ENCODE measurements at places on chromosomes 4 and X.

DNA sequence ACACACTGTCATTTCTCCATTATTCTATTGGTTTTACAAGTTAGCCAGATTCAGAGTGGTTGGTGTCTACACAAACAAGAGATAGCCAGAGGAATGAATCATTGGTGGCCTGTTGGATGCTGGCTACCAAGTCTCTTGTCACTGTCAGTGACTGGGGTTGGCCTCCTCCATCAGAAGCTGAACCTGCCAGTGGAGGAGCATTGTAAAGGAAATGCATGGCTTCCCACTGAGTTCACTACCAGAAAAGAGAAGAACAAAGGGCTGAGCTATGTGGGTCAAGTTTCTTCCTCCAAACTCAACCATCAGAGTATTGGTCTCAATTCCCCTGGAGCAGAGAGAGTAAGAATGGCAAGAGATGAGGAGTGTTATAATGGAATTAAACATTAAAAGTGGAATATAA is 26.5 kb upstream of the ANKRD50 start:
- no peak for DNase-seq

GRCh38 chr4:185679523-185679922 is 132.5 kb downstream of the SORBS2 start:
- no peak for DNase-seq

- DNase-seq, result no peak
These were observed 293.8 kb upstream of the CTSO start for GRCh38 chr4:156247470-156247869.

DNA sequence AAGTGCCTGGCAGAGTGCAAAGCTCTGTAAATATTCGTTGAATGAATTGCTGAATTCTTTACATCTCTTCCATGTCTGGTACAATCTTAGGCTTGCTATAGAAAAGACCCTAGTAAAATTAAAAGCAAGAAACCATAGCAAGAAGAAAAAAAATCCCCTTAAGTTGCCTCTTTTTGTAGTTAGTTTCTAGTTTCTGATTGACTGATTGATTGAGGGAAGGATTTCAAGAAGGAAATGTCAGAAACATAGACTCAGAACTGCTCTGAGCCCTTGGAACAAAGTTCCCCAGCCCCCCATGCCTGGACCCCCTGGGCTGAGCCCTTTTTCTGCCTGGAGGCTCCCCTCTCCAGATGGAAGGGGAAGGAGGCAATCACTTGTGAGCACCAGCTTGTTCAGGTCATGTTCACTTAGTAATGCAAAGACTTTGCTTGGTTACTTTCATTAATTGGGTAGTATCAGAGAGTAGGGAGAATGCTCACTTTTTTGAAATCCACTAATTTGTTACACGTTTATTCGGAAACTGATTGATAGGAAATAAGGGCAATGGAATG is 35.6 kb downstream of the DAPP1 start:
- DNase-seq, result no peak

DNA sequence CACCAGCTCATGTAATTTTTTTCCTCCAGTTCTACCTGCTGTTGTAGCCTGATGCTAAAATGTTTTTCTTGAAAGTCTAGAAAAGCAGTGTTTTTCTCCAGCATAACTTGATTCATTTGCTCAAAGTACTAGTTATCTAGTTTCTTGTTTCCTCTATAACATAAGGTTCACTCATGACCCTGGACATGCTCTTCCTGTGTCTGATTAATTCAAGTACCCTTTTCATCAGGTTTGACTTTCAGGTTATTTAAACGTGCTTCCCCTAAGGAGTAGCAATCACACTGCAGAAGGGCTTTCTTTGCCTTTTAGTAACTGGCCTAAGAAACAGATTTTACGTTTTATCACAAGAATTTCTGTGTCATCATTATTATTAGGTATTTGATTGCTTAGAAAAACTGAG is 66.8 kb upstream of the EGFL6 start:
- no peak for DNase-seq

DNA sequence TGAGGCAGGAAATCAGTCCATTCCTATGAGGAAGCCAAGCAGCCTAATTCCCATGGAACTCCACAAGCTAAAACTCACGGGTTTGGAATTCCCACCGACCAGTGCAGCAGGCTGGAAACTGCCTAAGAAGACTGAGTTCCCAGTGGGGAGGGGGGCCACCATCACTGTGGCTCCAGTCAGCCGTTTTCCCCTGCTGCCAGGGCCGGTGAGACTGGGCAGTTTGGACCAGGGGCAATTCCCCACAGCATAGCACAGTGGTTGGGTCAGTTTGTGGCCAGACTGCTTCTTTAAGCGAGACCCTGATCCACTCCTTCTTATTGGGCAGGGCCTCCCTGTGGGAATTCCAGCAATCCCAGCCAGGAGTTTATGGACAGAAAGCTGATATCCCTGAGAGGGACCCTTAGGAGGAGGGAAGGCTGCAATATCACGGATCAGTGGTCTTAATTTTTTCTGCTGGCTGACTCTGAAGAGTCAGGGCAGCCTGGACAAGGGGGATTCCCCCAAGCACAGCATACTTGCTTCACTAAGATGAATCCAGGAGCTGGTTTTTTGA is 20.7 kb downstream of the PAGE5 start:
- DNase-seq, result no peak

GRCh38 chr4:126658411-126658810 is 974.3 kb upstream of the INTU start:
- DNase-seq, result no peak

DNA sequence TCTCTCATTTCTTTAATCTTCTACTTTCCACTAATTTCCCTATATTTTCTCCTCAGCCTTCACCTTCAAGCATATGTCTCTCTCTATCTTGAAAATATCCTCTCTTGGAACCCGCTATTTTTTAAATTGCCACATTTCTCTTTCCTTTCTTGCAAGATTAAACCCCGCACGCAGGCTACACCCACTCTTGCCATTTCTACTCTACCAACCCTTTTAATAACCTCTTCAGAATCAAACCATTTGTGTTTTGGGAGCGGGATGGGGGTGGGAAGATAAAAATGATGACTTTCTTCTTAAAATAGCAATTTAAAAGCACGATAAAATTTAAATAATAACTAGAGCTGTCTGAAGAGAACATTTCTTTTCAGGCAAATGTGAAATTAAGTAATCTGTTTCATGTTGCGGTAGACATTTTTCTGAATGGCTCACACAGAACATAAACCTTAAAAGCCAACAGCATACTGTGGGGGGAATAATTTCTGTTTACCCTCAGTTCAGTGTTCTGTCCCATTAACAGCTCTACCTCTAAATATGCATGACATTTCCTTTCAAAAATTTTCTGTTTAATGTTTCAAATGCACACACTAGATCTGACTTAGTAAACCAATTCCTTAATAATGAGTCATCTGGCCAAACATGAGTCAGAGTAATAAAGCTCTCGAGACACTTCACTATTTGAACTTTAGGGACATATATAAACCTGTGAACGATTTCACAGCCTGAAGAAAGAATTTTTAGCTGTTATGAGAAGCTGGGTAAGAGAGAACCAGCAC is 20.5 kb downstream of the ARSJ start:
- no peak for DNase-seq

DNA sequence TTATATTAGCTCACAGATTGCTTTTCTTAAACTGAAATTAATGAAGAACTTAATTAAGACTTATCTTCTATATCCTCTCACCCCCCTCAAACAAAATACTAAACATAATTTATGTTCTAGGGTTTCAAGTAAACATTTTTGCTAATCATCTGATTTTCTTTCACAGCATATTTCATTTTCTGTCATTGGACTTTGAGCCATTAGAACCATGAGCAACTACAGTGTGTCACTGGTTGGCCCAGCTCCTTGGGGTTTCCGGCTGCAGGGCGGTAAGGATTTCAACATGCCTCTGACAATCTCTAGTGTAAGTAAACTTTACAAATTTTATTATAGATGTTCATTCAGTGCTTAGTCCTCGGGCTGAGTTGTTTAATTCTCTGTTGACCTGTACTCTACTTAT is 3.3 kb downstream of the PDLIM5 start:
- DNase-seq, result no peak

- DNase-seq, result no peak
These were observed 514.1 kb upstream of the INTU start for GRCh38 chr4:127118681-127119080.

DNA sequence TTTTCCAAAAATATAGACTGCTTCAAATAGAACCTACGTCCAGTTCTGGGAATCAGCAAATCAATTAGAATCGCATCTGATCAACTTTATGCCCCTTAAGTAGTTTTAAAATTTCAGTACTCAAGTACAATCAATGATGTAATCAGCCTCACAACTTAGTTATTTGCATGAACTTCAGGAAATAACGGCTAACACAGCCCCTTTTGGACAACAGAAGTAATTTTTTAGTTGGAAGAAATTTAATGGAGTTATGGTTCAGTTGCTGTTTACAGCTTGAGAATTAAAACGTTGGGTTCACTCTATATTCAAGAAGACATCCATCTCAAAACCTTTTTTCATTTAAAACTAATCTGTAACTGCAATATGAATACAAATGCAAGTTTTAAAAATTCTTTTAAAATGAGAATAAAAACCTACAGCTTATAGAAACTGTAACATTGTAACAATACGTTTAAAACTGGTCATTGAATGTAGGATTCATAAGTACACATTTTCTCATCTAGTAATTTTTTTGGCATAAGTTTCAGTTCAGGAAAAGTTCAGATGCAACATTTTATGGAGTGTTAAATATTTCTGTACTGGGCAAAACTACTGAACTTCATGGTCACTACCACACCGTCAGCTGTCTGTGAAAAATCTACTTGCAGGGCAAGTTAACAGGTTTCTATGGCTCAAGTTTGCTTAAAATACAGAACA is 956 bp downstream of the TAPT1 start:
- DNase-seq, result no peak

- no peak for DNase-seq
These were observed 155.5 kb downstream of the RAB28 start for GRCh38 chr4:13328591-13328990.

GRCh38 chr4:183637461-183637860 is 21.5 kb downstream of the RWDD4 start:
- DNase-seq, result no peak

GRCh38 chr4:145507636-145508035 is 26.0 kb downstream of the SMAD1 start:
- no peak for DNase-seq

GRCh38 chr4:110202024-110202423 is 3.6 kb upstream of the ELOVL6 start:
- DNase-seq, result no peak

DNA sequence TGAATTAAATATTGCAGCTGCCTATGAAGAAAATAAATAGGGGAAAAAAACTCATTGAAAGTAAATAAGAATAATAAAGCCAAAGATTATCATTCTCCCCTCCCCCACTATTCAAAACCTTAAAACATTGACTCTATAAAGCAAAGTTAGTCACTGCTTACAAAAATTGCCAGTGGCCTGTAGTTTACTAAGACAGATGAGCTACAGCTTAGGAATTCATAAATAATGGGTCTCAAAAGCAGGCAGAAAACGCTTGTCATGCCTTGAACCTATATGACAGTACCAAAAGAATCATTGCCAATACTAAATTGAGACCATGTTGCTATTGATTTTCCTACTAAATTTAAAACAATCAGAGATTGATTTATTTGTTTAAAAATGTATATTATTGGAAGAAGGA is 78.9 kb downstream of the SLC10A7 start:
- DNase-seq, result no peak

- no peak for DNase-seq
These were observed 45.1 kb upstream of the HPF1 start for GRCh38 chr4:169802873-169803272.

GRCh38 chr4:102321260-102321995 is 23.9 kb downstream of the SLC39A8 start:
- DNase-seq, result no peak

- no peak for DNase-seq
These were observed 26.3 kb upstream of the ZMAT1 start for GRCh38 chrX:101958139-101958538.

GRCh38 chr4:159370286-159370685 is 267.4 kb downstream of the RAPGEF2 start:
- no peak for DNase-seq

DNA sequence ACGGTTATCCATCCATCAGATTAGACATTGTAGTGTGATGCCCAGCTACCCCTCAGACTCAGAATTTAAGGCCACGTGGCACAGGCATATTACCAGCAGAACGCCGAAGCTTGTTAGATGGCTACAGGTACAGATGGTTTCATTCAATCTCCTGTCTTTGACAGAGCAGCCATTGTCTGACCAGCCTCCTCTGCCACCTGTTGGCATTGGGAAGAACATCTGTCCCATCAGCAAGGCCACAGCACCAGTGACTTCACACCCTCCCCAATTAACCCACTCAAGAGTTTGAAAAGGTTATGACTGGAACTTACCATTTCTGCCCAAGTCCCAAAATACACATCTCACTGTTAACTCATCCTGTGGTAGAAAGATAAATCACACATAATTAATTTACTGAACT is 22.0 kb upstream of the PHKA2 start:
- DNase-seq, result no peak

- no peak for DNase-seq
These were observed 96.6 kb upstream of the OTUD4 start for GRCh38 chr4:145277011-145277410.

DNA sequence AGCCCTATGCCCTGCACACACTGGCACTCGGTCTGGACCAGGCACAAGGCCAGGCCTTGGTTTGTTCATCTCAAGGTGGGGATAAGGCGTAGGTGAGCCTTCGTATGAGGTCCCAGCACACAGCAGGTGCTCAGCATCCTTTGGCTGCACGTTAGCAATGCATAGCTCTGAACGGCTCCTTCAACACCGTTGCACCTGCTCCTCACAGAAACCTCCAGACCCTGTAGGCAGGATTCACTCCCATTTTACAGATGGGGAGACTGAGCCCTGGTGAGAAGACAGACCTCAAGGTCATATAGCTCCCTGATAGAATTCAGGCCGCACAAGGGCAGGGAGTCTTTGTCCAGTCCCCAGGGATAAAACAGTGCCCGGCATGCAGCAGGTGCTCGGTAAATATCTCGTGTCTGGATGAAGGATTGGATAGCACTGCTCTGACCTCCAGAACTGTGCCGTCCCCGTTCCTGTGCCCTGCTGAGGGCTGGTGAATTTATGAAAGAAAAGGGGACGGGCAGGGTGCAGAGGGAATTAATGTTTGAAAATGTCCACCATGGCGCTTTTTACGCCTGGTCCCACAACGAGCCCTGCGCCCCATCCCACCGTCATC is 2.4 kb downstream of the PPP2R2C start:
- no peak for DNase-seq
